ENCODE measurements at places on chromosomes 1 and 21.
A peak's percentile ranks its signal among the peaks of the same experiment; 100 is the strongest.

DNA sequence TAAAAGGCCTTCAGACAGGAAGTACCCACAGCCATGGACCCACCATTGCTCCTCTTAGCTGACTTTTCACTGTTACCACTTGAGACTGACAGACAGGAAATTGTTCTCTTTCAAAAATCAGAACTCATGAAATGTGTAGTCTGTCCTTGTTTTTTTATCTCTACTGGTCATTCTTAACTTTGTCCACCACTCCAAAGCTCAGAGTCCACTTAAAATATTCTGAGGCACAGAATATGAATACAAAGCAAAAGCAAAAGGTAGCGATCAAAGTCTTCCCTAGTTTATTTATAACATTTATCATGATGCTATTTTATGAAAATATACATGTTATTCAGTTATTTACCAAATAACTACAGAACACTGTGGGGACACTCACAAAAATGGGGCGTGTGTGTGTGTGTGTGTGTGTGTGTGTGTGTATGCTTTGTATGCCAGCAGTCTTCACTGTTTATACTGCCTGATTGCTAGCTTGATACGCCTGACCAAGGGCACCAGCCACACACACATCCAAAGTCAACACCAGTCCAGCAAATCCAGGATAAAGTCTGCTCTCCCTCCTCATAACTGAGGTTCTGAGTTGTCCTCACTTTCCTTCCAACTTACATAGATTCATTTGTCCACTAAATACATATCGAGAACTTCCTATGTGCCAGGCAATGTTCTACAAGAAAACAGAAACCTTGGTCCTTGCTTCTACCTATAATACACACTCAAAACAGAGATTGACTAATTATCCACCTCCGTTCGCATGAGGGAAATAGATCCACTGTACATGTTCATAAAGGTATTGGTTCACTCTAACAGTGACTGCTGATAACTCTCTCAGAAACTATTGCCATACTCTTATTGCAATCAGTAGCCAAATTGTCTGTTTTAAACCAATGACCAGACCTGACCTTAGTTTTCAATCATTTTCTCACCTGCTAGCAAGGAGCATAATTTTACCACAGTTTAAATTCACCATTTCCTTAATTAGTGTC is 79.4 kb downstream of the ERICH3 start:
- DNase-seq, result peak; percentile 23

- peak; percentile 82 for DNase-seq
Measured at GRCh38 chr1:214551436-214552173, at the start of gene PTPN14. TSS of gene PTPN14 (minus strand) at chr1:214551602. CDS start at chr1:214464803, 86,799 bp downstream.

DNA sequence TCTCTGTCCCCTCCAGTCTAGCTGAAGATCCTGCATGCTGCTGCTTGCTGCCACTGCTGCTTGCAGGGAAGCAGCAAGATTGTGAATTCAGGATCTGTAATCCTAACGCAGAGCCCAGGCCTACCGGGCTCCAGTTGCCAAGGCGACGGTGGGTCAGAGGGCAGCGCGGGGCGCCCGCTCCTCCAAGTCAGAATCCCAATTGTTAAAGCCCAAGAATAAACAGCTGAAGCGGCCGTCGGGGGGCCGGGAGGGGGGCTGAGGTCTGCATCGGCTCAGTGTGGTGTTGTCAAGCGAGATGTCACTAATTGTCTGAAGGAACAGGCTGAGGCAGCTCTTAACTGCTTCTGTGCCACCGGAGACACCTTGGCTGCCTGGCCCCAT is 36.8 kb downstream of the AHDC1 start:
- no peak for DNase-seq

- DNase-seq, result no peak
Measured at GRCh38 chr1:115373305-115373704, 35.3 kb upstream of the NGF start.

- DNase-seq, result peak; percentile 33
Measured at GRCh38 chr1:229108598-229109201, 162.2 kb upstream of the RAB4A start.

DNA sequence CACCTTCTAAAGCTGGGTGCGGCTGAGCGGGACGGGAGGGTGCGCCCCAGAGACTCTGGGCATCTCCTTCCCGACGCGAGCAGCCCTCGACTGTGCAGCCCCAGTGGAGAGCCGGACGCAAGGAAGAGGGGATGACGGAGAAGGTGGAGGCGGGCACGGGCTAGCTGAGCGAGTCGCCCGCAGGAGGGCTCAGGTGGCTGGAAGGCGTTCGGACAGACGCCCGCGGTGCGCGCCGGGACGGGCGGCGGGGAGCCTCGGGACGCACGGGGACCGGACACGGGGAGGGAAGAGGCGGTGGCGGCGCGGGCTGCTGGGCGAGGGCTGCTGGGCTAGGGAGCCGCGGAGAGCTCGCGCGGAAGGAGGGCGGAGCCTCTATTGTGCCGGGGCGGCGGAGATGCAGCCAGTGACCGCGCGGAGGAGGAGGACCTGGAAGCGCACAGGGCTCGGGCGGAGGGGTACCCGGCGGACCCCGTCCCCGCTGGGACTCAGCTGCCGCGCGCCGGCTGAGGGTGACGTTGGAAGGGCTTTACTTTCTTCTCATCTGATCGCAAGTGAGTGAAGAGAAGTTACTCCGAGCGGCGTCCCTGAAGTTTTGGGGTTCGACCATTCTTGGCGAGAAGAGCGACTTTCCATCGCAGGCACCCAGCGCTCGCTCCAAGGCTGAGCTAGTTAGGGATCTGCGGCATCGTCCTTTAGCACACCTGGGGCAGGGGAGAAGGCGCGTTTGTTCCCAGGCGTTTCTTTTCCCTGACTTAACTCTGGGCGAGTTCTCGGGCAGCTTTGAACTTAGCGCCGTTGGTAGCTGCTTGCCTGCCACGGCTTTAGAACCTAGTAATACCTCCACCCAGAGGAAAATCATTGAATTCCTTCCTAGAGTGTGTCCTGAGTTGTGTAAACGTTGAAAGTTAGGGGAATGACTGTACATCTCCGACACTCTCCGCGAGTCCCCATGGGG is at the start of gene OLFML2B:
Gene OLFML2B (minus strand): TSS at position 323 of the 955 bp plus-strand sequence. CDS start 439 bp downstream, outside the sequence.
- DNase-seq, result peak; percentile 58

GRCh38 chr1:231983588-231984193 is 357.1 kb downstream of the DISC1 start:
- DNase-seq, result no peak

DNA sequence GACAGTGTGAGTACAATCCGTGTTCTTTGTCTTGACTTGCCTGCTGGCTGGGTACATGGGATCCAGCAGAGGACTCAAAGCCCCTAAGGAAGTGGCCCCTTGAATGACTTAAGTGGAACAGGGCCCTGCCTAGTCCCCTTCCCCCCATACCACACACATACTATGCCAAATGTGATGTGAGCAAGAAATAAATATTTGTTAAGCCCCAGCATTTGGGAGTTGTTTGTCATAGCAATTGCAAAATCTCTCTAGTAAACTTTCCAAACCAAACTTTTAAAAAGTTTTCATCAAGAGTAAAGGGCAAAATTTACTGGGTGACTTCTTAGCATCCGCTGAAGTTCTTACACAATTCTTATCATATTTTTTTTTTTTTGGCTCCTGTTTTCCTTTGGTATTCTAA is 32.5 kb upstream of the CACHD1 start:
- no peak for DNase-seq

- peak; percentile 80 for DNase-seq
Measured at GRCh38 chr1:235415008-235415904, 48.0 kb downstream of the TBCE start.
